ENCODE measurements at places on chromosomes 16 and 17. TPM values are rescaled to one million over a fixed set of nuclear protein-coding genes. Genes with fewer than 3 reads are reported as not detected.

The ITGAD gene
- 0.78 TPM for polyA plus RNA-seq

The MYCBPAP gene
- 1.5 TPM for polyA plus RNA-seq

The SGCA gene
- 5.4 TPM for polyA plus RNA-seq

The RASD1 gene
- 12.1 TPM for polyA plus RNA-seq

The KLHL10 gene
- polyA plus RNA-seq, result 0.14 TPM

The SLC6A4 gene
- 0.14 TPM for polyA plus RNA-seq

The TBC1D3E gene
- not detected for polyA plus RNA-seq

The CD7 gene
- 153 TPM for polyA plus RNA-seq

The GCGR gene
- 0.80 TPM for polyA plus RNA-seq

The CES3 gene
- 0.32 TPM for polyA plus RNA-seq

The CSF3 gene
- 1.3 TPM for polyA plus RNA-seq

The MLKL gene
- polyA plus RNA-seq, result 34.4 TPM

The FBXW10B gene
- 1.6 TPM for polyA plus RNA-seq

The CHD9NB gene
- 0.84 TPM for polyA plus RNA-seq

The KRT20 gene
- 3.8 TPM for polyA plus RNA-seq

The DOC2B gene
- 4.4 TPM for polyA plus RNA-seq

The FOXN1 gene
- polyA plus RNA-seq, result 6.5 TPM

The DNAJC7 gene
- polyA plus RNA-seq, result 95.7 TPM

The PRSS27 gene
- polyA plus RNA-seq, result 6.5 TPM

The KRTAP4-6 gene
- not detected for polyA plus RNA-seq

The IL32 gene
- polyA plus RNA-seq, result 343 TPM

Data from thymus (tissue), 14 donors.